ENCODE measurements at places on chromosomes 2 and 18.

DNA sequence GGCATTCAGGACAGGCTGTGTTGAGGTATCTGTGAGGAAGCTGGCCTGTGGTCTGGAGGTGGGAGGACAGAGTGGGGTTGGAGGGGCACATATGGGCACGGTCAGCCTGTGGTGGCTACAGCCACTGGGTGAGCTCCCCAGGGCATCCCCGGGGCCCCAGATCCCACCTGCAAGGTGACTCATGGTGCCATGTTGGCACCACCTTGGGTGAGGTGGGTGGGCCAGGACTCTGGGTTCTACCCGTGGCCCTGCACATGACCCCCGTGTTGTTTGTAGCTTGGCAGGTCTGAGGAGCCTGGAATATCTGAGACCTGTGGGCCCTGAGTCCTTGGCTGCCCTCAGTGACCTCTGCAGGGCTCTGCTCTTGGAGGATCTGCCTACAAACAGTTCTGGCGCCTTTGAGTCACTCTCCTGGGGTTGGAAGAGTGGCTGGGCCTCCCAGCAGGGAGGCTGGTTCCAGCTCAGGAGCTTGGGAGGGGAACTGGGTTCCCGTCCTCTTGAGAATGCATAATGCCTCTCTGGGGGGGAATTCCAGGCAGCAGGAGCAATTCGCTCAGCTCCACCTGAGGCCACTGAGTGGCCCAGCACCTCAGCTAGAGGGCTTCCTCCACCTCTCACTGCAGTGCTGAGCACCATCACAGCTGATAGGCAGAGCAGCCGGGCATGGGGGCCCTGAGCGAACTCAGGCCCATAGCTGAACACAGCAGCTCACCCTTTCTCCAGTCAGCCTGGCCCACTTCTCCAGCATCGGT lies 105.1 kb downstream of the DYSF start:
- DNase-seq = no peak

DNA sequence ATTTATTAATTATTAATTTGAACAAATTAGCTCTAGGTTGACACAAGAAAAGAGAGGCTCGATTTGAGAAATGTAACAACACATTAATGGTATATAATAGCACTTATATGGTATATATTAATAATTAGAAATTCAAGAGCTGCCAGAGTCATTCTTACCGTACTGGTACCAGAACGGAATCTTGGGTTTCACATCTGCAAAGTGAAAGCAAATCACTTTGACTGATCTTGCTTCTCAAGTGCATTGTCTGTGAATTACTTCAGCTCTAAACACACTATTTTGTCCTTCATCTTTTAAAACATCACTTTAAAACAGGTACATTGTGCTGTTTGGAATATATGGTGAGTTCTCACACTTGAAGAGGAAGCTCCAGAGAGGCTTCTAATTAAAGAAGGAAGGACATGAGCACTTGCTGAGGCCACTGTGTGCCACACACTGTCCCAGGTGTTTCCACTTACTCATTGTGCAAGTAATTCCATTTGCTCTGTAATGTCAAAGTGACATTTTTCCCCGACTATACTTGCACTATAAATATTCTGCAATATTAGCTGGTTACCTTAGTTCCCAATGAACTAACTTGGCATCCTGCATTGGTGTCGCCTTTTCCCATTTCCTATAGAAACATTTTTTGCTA lies 85.8 kb downstream of the PLA2R1 start:
- DNase-seq = no peak

DNA sequence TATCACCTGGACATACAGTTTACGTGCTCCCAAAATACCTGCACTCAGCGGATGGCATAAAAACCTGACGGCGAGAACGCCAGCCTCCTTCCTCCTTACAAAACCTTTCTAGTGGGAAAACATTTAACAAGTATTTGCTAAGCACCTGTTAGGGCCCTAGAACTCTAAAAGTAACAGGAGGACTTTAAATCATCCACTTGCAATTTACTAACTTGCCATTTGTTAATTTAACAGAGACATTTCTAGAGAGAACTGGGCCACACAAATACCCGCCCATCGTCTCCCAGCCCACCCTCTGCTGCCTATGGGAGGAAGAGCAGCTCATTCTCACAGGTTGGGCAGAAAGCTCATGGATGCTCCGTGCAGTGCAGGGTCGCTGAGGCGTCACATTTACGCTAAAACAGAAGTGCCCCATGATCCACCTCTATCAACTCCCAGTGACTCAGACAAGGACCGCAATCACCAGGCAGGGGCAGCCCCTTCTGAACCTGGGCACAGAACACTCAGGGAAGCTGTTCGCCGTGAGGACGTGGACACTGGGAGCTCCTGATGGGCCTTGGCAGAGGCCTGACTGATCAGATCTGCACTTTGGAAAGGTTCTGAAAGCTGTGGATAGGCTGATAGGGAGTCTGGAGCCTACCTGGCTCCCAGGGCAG lies 106.9 kb downstream of the HDAC4 start:
- DNase-seq = no peak

DNA sequence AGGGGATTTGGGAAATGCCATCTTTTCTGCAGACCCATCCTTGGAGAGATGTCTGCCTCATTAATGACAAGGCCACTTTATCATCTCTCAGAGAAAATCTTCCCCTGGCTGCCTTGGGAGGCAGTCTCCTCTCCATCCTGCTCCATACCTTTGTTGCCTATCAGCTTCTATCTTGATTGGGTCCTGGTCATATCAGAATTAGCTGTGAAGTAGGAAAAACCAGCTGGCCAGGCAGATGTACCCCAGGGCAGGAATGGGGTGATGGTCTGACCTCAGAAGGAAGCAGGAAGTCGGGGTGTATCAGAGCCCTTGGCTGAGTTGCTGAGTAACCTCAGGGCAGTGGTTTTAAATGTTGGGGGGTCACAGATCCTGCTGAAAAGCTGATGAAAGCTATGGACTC lies 41.3 kb downstream of the ALK start:
- DNase-seq = no peak

DNA sequence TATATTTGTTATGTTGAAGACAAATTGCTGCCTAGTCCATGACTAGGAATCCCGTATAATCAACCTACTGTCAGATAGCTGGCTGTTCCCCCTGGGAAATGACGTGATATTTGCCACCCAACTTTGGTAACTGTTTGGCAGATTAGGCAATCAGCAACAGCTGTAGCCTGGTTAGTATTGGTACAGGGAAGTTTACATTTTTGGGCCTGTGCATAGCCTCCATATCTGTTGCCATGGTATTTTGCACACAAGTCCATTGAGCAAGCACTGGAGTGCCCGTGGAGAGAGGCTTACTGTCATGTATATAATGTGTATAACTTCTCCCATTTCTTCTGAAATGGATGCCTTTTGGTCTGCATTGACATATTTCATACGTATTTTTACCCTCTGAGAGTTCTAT lies 27.7 kb downstream of the BIRC6 start:
- DNase-seq = no peak

- no peak for DNase-seq
Measured at GRCh38 chr18:51541230-51541629, 343.7 kb upstream of the MEX3C start.

- DNase-seq = no peak
Measured at GRCh38 chr18:9708434-9709303, 568 bp downstream of the RAB31 start.

DNA sequence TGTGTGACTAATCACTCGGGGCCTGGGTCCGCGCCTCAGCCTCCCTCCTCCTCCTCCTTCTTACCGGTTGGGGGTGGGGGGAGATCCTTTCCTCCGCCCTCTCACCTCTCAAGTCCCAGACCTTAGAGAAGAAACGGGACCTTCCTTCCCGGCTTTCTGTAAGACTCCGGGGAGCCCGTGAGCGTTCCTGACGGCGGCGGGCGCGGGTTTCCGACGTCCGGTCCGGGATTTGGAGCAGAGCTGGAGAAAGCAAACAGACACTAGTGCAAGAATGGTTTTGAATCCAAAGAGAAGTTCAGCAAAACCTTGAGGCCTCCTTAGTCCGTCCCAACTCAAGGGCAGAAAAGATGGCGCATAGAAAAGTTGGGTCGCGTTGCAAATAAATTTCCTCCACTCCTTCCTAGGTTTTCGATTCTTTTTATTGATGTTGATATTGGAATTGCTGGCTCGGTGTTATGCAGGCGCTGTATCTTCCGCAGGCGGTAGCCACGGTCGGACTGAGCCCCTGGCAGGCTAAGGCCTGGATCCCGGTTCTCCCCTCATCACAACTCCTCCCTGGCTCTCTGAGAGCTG lies 2.0 kb downstream of the DLX1 start:
- DNase-seq = no peak

GRCh38 chr2:71714601-71715240 lies 261.4 kb downstream of the DYSF start:
- DNase-seq = no peak

Data from stimulated activated CD8-positive, alpha-beta memory T cell treated with anti-CD3 and anti-CD28 coated beads, Interleukin-15, amount 100 ng/mL, for 24 hours (primary cell).